ENCODE measurements at places on chromosomes 6 and 20. TPM values are rescaled to one million over a fixed set of nuclear protein-coding genes. Genes with fewer than 3 reads are reported as not detected.

DNA sequence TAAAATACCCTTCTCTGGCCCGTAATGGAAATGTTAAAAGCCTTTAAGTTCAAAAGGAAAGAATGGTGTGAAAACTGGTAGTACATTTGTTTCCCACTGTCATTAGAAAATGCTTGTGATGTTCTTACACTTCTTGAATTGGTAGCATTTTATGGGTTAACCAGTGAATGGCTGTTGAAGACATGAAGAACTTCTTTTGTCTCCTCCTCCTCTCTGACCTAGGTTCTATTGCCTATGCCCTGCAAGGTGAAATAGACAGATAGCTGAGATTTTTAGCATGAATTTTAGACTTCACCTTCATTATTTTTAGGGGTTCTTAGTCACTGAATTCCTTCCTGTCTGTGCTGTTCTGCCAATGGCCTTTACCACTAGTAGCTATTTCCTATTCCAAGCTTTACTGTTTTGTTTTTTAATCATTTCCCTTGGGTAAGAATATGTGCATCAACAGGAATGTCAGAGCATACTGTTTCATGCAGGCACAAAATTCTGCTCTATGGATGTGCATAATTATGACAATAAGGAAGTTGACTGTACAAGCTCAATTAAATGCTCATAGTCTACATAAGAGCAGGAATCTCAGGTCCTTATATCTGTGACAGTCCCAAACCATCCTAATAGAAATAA is 4.9 kb downstream of the TNFAIP3 start:
- no peak for DNase-seq

DNA sequence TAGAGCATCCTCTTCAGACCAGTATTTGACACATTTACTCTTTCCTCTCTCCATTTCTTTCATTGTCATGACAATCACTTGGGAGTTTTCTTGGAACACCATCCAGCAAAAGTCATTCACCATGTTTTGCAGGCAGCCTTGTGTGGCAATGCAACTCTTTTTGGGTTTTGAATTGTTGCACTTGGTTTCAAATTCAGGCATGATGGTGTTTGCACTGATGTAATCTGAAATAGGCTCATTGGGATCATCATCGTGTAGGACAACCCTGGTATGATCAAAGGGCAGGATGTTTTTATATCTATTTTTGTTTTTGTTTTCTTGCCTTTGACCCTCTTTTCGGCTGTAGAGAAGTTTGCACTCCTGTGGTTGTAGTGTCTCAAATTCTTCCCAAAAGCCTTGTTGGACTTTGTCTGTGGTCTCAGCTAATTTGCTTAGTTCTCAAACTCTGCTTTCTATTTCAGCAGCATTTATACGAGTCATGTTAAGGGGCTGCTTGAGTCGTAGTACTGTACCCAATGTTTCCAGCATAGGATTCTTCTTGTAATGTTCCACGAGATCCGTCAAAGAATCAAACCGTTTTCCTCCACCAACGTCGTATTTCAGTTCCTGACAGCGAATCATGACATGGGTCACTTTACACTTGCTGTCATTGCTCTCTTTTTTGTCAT is 160.8 kb upstream of the TNFAIP3 start:
- no peak for DNase-seq

GRCh38 chr6:133623621-133624020 is 265.3 kb upstream of the TCF21 start:
- no peak for DNase-seq

GRCh38 chr20:32912688-32913087 is 54.0 kb downstream of the EFCAB8 start:
- no peak for DNase-seq

Gene LY6G6C
- total RNA-seq: not detected

Gene CALHM4
- not detected for total RNA-seq

Gene CRISP2
- total RNA-seq: not detected

All from mucosa of descending colon (tissue), 3 donors.